Activated CD4-positive, alpha-beta T cell treated with anti-CD3 and anti-CD28 coated beads, Interleukin-2, amount 10 ng/mL, durations not matched to agents 7 days and 5 days (primary cell): ENCODE measurements at places on chromosomes 12 and 14.

DNA sequence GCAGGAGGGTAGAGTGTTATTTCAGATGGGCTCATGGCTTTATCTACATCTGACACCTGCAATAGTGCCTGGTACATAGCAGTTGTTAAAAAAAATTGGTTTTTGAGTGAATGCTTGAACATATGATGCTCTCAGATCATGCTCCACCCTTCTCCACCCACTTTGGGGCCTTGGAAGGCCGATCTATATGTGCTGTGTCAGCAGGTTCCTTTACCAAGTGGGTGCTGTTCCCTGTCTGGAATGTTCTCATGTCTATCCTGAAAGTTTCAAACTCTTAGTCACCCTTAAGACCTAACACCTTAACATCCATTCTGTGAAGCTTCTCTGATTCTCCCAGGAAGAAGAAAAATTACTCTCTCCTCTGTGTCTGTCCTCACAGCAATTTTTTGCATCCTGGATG is 556.3 kb upstream of the TBX3 start:
- no peak for DNase-seq

DNA sequence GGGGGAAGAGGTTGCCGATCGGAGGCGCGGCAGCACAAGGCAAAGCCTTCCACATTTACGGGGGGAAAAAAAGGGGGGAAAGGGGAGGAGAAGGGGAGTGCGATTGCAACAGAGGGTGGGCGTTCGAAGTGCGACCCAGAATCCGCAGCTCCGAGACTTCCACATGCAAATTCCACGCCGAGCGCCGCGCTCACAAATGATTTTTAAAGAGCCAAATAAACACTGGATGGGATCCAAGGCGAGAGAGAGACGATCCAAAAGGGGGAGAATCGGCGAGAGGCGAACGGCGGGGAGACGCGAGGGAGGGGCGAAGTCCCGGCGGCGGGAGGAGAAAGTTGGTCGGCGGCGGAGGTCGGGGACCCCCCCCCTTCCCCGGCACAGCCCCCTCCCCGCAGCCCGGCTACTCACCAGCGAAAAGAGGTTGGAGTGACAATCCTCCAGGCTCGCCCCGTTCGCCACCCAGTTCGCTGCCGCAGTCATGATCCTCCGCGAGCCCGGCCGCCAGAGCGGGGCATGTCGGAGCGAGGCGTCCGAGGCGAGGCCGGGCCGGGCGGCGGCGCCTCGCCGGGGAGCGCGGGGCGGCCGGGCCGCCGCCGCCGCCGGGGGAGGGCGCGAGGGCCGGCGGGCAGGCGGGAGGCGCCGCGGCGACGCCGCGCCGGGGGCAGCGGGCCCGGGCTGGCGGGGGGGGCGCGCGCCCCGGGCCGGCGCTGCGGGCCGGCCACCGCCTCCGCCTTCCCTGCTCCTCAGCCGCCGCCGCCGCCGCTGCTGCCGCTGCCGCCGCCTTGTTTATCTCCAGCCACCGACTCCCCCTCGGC is 634 bp downstream of the MED13L start:
- DNase-seq, result peak; percentile 78

DNA sequence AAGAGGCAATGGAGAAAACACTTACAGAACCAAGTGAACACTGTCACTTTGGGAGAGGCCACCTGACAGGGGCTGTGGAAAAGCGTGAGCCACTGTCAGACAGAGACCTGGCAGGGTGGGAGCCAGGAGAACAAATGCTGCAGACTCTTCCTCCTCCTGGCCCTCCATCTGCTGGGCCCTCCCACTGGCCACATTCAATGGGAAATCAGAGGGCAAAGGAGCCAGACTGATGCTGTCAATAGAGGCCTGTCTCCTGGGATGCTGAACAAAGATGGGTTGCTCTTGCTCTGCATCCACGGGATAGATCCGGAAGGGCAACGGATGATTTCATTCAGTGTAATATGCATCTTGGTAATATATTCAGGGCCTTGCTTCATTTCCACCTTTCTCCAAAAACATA is 44.9 kb upstream of the BCAT1 start:
- DNase-seq, result no peak

- no peak for DNase-seq
These were observed at the start of gene COL2A1 for GRCh38 chr12:48004053-48004941. Gene COL2A1, minus strand, starts transcription at chr12:48004476. Its CDS starts 155 bp downstream, at chr12:48004321.

- no peak for DNase-seq
These were observed 694.2 kb downstream of the SLC6A15 start for GRCh38 chr12:84218406-84218805.

DNA sequence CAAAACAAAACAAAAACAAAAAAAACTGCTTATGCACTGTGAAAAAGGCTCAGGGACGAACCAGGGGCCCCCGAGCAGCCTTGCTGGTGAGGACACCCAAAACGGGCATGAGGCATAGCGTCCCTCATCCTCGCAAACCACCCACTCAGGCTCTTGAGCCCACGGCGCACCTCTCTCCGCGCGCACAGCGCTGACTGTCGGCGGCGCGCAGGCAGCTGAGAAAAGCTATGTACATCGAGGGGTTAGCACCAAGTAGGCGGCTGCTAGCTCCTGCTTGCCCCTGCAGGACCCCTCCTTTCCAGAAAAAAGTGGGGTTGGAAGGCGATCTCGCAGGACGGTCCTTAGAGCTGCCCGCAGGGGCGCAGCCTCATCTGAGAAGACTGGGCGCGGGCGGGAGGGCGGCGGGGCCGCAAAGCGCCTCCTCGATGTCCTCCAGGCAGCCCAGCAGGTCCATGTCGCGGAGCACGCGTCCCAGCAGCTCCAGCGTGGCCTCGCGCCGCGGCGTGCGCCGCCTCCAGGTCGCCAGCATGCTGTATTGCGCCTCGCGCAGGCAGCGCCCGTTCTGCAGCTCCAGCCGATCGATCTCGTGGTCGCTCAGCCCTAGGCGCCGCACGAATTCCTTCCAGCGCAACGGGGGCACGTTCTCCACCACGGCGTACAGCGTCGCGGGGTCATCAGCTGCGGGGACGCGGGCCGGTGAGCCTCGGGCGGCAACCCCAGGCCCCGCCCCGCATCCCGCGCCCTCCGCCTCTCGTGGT is 12.8 kb downstream of the TNFRSF1A start:
- DNase-seq, result no peak

DNA sequence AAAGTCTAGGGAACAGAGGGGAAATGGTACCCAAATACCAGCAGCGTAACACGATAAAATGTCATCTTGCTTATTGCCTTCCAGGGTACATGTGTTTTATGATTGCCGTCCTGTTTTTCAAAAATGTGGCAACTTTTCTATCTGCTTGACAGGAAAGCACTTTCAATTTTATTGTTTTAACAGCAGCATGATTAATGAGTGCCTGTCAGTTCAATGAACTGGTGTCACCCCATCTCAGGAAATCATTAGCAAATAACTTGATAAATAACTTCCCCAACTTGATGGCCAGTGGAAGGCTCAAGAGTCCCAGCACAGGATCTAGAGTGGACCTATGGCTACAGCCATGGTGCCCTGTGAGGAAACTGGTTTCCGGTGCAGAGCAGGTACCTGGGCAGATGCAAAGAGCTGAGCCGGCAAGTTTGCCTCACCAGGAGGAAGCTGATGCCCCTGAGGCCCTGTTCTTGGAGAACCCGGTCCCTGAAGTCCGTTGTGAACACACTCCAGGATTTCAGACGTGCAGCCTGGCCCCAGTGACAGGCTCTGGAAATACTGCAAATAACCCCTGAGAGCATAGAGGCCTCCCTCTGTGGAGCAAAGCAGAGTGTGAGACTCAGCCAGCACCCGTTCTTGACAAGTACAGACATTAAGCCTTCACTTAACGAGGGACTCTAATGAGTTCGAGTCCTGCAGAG is 173.5 kb upstream of the SFSWAP start:
- no peak for DNase-seq

- peak; percentile 51 for DNase-seq
These were observed at the start of gene TMEM63C for GRCh38 chr14:77181603-77182437. Gene TMEM63C, plus strand, starts transcription at chr14:77181798. Its CDS starts 37,016 bp downstream, at chr14:77218814.

GRCh38 chr14:80699861-80700260 is 241.7 kb downstream of the CEP128 start:
- no peak for DNase-seq

DNA sequence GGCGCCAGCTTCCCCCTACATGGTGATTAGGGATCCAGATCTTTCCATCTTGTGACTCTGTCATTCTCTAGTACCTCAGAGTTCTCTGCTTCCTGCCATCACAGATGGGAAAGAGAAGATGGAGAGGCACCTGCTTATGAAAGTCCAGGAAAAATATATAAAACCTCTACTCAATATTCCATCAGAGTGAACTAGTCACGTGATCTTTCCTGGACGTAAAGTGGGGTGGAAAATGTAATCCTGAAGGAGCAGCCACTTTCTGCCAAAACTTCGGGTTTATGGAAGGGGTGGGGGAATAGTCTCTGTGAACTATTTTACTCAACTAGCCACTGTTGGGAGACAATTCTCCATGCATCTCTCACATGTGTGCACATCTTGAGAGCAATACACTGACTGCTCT is 47.7 kb downstream of the STAB2 start:
- DNase-seq, result no peak

- peak; percentile 22 for DNase-seq
These were observed 115.3 kb downstream of the PDE6H start for GRCh38 chr12:15088105-15088504.
